Central memory CD4-positive, alpha-beta T cell (primary cell): ENCODE measurements at places on chromosomes 7 and 10.

- no peak for DNase-seq
Observed at GRCh38 chr7:122311734-122312450, 7.3 kb upstream of the FEZF1 start.

DNA sequence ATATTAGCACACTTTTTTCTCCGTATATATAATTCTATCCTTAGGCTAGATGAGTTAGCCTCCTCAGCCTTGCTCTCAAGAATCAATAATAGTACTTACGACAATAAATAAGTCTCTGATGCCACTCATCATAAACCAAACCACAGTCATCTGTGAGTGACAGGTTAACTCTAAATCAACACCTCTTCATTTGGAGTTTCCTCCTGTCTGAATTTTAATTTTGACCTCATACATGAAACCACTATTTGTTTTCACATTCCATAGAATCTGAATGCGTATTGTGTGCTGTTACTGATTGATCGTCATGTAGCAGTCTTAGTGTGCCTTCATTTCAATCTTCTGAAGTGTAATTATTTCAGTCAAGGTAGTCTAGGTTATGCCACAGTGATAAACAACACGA is 85.8 kb downstream of the HGF start:
- DNase-seq, result no peak

DNA sequence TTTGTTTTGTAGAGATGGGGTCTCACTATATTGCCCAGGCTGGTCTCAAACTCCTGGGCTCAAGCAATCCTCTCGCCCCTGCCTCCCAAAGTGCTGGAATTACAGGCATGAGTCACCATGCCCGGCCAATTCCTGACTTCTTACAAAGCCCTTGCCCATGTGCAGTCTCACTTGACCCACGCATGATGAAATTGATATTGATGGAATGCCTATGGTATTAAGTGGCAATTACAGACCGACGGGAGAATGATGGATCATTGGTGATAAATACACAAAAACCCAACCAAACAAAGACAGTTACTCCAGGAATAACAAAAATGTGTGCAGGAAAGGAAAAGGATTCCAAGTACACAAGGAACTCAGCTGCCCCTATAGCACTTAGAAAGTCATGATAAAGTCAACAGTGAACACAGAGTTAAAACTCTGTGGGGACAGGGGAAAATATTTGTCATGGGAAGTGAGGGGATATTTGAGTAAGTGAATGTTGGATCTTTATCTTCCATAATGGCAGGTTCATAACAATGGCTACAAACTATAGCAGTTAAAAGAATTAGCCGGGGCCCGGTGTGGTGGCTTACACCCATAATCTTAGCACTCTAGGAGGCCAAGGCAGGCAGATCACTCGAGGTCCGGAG is 21.6 kb downstream of the HIP1 start:
- DNase-seq, result no peak

DNA sequence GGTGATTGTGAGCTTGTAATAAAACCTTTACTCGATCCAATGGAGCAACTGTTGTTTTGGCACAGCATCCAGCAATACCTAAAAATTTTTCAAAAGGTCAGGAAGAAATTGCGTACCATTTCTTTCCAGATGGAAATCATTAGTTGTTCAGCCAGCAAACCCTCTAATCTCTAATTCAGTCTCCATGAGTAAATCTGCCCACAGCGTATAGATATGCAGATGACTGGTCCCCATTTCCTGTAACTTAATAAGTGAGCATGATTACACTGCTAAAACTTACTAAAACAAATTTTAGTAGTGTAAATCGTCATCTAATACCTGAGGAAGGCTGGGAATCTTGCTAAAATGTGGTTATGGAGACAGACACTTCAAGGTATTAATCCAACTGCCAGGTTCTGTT is 10.6 kb downstream of the SLC25A16 start:
- no peak for DNase-seq

DNA sequence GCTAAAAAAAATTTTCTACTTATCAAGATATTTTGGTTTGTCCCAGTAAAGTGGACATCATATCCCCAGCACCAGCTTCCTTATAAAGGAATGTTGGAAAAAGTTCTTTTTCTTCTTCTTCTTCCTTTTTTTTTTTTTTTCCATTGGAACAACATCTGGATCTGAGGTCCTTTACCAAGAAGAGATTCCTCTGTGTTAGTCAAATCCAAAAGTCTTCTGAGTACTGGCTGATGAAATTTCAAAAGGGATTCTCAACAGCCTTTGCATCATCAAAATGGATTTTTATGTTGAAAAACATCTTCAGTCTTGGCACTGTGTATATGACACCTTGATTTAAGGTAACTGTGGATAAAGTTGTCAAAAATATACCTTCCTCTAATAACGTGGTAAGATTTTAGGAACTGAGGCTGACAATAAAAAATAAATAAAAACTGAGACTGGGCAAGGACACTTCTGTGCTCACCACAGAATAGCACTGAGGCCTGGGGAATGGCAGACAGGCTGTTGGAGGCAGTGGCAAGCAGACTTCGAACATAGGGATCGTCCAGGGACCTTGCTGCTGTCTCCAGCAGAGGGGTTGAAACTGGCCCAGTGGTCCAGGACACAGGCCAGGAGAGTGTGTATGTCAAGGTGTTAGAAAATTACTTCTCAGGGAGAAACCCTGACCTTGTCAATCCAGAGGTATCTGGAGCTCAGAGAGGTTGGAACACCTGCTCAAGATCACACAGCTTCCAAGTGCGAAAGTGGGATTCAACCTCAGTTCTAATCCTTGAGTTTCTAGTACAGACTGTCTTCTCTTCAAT is 130.4 kb downstream of the PTPN20 start:
- no peak for DNase-seq

- no peak for DNase-seq
Observed at GRCh38 chr7:38831259-38831996, 77.6 kb downstream of the VPS41 start.

- DNase-seq, result no peak
Observed at GRCh38 chr10:36023939-36024338, 381.8 kb upstream of the FZD8 start.

- no peak for DNase-seq
Observed at GRCh38 chr10:76675951-76676587, 961.5 kb downstream of the KCNMA1 start.

GRCh38 chr7:155322530-155322929 is 24.9 kb downstream of the INSIG1 start:
- no peak for DNase-seq

- DNase-seq, result no peak
Observed at GRCh38 chr10:128295003-128295402, 168.8 kb upstream of the MKI67 start.

DNA sequence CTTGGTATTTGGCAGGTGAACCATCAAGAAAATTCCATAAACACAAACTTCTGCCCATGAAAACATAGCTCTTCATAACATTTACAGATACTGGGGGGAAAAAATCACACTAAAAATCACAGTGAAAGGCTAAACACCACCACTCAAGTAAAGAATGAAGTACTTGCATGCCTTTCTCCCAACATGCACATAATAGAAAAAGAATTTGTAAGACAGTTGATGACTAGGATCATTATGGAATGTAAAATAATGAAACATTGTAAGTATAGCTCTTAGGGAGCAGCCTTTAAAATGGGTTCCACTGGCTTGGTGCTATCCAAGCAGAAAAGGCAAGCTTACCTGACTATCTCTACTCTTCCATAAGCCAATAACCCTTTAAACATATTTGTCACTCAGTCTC is 299.9 kb upstream of the LRRN3 start:
- no peak for DNase-seq

DNA sequence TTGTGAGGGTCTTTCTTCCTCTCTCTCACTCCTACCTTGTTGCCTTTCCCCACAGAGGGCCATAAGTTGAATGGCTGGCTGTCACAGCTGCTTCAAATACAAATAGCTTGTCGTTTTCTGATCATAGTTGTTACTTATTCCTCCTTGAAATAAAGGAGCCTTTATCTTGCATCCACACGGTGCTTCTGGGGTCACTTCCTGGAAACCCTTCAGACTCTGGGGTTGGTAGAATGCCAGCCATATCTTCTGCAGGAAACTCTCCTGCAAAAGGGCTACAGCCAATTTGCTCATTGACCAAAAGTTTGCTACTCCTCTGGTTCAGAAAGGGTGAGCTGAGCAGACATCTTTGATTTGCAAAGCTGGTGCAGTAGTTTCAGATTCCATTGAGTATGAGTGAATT is 70.4 kb downstream of the FAM185A start:
- no peak for DNase-seq

DNA sequence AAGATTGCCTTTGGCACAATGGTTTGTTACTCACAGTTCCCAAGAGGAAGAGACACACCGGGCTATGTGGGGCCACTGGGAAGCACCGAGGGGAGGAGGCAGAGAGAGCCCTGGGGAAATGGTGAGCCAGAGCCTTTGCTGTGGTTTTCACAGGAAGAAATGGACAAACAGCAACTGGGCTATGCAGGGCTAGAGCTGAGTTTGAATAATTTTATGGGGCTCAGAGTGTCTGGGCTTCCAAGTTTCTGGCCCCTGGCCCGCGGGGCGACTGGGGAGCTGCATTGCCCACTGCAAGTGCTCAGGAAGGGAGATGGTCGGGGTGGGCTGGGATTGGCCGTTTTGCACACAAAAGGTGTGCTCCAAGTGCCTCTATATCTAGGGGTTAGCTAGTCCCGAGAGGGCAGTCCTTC is 92.6 kb downstream of the CHST15 start:
- DNase-seq, result no peak

DNA sequence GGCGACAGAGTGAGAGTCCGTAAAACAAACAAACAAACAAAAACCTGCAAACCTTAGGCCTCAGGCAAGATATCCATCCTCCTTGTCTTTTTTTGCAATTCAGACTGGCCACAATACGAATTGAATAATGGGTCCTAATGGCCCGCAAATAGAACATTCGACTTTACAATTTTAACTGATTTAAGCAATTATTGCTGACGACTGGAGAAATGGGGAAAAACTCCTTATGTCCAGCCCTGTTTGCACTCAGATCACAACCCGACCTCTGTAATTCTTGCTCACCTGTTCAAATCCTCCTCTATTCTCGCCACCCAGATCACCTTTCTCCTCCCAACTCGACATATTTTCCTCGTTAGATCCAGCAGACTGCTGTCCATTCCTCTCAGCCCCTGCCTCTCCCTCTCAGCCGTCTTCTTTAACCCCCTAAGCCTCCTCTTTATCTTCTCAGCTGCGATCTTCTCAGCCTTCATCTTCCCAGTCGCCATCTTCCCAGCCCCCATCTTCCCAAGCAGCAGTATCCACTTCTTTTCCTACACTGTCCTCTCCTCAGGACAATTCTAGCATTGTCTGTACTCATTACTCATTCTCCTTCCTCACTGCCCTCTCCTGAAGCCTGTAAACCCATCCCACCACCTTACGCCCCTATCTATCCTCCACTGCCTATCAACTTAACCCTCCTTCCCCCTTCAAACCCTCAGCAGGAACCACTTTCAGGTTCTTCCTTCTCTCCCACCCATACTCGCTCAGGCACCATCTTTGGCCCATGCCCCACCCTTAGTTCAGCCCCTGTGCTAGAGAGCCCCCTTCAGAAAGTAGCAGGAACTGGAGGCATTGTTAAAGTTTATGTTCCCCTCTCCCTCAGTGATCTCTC is 61.8 kb downstream of the LRRC17 start:
- DNase-seq, result no peak

DNA sequence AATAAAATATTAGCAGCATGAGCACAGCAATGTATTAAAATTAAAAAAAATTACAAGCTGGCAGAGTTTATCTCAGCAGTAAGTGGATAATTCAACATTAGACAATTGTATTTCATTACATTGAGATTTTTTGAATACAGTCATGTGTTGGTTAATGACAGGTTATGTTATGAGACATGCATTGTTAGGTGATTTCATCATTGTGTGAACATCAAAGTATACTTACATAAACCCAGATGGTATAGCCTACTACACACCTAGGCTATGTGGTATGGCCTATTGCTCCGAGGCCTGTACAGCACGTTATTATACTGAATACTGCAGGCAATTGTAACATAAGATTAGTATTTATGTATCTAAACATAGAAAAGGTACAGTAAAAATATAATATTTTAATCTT is 29.7 kb downstream of the CCDC6 start:
- DNase-seq, result no peak

- no peak for DNase-seq
Observed at GRCh38 chr10:61950449-61951143, 49.1 kb downstream of the ARID5B start.

- no peak for DNase-seq
Observed at GRCh38 chr10:33703501-33704213, 369.2 kb upstream of the NRP1 start.

DNA sequence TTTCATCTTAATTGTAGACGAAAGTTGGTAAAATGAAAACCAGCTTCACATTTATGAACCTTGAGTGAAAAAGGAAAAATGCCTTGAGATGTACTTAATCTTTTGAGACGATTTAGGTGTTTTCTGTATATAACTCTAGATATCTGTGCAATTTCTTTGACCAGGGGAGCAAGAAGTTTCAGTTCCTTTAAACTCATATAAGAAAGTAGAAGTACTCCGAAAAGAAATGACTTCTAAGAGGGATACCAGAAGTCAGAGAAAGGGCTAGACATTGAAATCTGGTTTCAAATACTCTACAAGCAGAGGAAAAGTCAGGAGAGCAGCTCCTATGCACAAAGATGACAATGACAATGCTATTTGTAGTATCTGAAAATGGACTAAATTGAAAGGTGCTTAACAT is 303.7 kb downstream of the BAMBI start:
- no peak for DNase-seq

- DNase-seq, result no peak
Observed at GRCh38 chr10:61564444-61564843, 98.3 kb upstream of the CABCOCO1 start.

DNA sequence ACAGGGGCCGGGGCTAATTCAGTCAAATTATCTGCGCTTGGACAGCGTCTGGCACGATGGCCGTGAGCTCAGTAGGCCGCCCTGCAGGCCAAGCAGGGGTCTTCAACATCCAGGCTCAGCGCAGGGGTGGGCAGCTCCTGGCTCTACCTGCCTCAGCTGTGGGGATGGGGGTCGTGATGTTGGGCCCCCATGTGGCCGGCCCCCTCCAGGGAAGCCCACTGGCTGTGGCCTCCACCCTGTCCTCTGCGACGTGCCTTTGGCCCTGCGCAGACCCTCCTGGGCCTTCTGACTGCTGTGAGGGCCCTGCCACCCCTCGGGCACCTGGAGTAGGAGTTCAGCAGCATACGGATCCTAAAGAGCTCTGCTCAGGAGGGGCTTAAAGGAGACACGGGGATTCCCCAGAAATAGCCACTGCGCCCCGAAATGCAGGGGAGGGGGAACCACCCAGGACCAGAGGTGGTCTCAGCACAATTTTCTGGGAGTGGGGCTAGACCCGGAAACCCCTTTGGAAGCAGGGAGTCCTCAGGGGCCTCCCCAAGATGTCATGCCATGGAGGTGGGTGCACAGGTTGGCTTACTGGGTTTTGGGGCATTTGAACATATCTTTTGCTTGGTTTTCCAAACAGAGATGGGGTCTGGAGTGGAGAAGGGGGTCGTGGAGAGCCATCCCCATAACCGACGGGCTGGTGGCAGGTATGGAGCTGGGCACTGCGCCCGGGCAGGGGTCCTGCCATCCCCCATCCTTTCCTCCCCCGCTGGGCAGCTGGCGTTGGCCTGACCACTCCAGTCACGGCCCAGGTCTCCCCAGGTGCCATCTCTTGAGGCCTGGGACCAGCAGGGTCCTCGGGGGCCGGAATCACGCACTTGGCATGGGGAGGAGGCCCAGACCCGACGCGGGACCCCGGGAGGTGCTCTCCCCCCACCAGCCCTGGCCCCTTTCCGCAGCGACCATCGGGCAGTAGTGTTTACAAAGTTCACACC is 4.0 kb upstream of the ADAP1 start:
- no peak for DNase-seq

GRCh38 chr7:77447616-77448015 is 31.5 kb upstream of the GSAP start:
- DNase-seq, result no peak

GRCh38 chr10:101241840-101242707 is 12.8 kb upstream of the LBX1 start:
- no peak for DNase-seq
